NCI-H1436 treated with DMSO at 0.1 percent for 48 hours (cell line): ENCODE measurements at places on chromosomes 1 and 21.

DNA sequence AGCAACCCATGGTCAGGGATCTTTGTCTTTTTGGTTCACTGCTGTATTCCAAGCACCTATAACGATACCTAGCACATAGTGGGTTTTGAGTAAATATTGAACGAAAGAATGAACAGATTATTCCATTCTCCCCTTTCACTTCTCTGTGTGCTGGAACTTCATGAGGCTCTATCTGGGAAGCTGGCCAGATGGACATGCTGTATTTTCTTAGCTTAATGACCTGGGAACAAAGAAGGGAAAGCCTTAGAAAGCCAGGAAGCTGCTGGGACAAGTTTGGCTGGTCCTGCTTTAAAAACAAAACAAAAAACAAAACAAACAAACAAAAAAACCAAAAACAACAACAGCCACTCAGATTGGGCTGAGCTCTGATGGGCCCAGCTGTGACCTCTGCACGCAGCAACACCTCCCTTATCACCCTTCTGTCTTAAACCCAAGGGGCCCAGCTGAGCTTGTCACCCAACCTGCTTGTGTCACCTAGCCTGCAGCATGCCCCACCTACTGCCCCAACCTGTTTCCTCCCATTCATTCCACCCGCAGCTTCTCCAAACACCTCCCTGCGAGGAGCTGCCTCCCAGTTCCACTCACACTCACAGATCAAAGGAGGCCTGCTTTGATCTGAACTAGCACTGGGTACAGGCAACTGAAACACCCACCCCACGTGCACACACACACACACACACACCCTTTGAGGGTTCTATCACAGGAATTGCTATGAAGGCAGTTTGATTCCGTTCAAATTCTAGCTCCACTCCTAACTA is 37.1 kb downstream of the SLC30A1 start:
- no peak for DNase-seq

DNA sequence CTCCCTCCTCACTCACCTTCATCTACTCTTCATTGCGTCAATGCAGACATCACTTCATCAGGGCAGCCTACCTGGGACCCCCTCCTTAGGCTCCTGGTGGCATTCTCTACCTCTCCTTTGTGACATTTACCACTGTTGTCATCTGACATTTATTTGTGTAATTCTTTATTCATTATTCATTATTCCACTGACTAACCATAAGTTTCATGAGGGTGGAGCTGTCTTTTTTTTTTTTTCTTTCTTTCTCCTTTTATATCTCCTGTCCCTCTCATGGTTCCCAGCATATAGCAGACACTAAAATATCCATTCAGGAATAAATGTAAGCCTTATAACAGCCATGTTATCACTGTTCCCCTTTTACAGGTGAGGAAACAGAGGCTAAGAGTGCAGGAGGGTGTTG is 126.8 kb downstream of the KAZN start:
- no peak for DNase-seq

- no peak for DNase-seq
These were observed 261.4 kb downstream of the CTH start for GRCh38 chr1:70672442-70672888.

GRCh38 chr1:196438329-196438728 is 169.9 kb downstream of the KCNT2 start:
- no peak for DNase-seq

- no peak for DNase-seq
These were observed 29.2 kb upstream of the IL10 start for GRCh38 chr1:206801467-206801866.

DNA sequence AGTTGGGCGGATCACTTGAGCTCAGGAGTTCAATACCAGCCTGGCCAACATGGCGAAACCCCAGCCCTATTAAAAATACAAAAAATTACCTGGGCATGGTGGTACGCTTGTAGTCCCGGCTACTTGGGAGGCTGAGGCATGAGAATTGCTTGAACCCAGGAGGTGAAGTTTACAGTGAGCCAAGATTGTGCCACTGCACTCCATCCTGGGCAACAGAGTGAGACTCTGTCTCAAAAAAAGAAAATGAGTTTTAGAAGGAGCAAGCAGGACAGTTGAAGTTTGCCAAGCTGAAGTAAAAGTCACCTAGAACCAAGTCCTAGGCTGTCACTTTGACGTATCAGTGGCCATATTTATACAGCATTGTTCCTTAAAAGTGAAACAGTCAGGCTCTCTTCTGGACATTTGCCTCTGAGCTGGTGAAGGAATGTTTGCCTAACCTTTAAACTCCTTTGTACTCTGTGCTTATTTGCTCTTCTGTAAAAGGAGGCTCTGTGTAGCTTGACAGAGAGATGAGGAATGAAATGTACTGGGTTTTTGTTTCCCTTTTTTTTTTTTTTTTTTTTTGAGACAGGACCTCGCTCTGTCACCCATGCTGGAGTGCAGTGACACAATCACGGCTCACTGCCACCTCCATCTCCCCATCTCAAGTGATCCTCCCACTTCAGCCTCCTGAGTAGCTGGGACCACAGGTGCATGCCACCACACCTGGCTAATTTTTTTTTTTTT is 2.8 kb downstream of the RAB4A start:
- DNase-seq = no peak

GRCh38 chr1:151259351-151259750 is 4.8 kb downstream of the PSMD4 start:
- no peak for DNase-seq

DNA sequence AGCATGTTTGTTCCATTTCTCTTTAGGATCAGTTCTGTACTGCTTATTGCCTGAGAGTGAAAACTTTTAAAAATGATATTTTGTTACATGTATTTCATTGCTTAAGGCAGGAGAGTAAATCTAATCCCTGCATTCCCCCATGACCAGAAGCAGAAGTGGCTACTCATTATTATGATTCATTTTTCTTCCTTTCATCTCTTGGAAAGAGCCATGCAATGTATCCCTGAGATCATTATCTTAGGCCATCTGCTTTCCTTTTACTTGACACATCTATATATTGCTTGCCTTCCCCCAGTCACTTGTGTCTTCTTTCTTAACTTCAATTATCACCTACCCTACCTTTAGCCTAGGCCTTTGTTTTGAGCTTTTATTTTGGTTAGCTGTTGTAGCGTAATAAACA is 430.4 kb upstream of the CHRM3 start:
- no peak for DNase-seq

DNA sequence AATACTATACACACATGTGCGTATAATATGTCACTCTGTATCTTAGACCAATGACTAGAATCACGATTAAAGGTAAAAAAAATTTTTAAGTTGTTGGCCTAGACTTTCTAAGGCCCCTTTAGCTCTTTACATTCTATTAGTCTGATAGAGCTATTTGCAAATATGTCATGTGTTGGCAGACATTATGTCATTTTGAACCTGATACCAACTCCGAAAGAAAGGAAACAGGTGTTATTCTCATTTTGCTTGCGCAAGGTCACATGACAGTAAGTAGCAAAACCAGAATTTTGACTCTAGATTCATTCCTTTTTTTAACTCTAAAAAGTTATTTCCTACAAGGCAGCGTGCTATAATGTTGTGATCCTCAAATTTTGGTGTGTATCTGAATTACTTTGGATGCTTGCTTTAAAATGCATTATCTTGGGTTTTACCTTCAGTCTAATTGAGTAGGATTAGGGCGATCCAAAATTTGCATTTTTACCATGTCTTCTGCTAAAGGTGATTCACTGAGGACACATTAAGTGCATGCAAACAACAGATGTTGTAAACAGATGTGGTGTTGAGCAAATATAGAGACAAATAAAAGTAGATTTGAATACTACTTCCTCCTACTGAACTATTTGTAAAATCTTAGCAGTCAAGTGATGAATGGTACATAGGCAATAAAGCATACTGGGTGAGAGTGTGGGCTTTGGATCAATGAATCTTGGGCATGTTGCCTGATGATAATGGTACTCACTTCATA is 63.5 kb upstream of the KIAA1614 start:
- no peak for DNase-seq

DNA sequence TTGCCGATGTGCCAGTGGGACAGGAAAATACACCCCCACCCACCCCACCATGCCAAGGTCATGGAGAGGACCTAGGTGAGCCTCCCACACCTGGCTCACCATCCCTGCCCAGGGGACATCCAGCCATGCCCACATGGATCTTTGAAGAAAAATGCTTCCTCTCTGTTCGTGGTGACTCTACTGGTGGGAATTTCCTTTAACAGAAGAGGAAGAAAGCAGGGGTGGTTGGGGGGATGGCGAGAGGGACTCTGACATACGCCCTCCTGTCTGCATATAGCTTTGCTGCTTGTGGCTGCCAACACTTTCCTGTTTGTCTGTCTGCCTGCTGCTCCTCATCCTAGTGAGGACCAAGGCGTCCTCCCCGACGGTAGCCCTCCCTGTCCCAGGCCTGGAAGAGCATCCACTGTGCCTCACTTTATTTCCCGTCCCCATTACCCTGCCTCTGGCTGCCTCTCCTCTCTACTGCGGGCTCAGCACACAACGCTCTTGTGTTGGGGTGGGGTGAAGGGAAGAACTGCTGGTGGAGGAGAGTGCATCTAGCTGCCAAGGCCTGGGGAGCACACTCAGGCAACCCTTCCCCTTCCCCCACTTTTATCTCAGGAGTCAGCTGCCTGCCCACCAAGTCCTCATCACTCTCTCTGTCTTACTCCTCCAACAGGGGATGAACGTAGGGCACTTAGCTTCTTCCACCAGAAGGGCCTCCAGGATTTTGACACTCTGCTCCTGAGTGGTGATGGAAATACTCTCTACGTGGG is 2.5 kb downstream of the SEMA4A start:
- no peak for DNase-seq

GRCh38 chr1:226017070-226017469 is 17.9 kb upstream of the SDE2 start:
- no peak for DNase-seq

- no peak for DNase-seq
These were observed 1995.8 kb downstream of the NCAM2 start for GRCh38 chr21:22993822-22994574.

DNA sequence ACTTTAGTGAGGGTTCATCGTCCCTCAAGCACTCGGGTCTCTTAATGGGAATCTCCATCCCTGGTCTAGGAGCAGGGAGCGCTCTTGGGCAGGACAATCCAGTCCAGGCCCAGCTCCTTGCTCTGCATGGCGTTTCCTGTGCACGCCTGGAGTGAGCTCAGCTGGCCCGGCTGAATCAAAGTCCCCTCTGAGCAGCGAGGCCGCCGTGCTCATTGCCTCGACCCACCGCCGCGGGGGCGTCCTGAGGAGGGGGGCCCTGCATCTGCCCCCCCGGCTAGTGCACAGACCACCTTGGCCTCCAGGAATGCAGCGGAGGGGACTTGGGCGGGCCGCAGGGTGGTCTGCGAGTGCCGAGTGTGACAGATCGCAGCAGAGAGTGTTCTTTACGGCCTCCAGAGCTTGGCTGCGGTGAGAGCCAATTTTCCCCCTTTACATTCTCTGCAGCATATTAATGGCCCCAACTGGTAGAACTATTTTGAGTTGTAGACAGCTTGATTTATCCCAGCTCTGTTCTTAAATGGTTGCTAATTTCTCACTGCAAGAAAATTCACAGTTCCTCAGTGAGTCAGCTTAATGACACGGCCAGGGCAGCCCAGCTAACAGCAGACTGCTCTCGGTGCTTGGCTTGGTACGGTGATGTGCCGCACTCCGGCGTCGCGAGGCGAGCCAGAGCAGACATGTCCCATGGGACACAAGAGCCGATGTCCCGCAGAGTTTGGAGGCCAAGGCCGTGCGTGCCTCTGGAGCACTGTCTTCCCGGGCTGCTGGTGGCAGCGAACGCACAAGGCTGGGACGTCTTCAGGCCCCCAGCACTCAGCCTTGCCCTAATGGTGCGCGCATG is 39.8 kb downstream of the SNAP47 start:
- DNase-seq = no peak

DNA sequence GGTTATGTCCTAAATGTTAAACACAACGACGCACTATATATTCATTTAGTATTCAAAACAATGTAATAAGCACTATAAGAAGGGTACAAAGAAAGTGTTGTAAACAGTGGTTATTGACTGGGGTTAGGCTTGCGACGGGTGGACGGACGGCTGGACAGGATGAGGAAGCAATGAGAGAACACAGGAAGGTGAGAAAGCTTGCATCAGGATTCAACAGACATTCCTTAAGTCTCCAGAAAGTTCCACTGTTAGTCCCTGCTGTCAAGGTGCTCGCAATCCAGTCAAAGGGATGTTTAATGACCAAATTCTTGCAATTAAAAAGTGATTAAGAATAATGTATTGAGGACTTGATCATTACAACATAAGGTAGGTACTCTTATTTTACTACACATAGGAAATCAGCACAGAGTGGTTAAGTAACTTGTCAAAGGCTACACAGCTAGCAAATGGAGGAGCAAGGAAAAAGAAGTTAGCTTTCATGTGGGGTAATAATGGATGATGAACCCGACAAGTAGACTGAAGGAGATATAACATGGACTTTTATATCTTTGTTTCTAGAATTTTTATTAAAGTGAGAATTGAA is 994 bp upstream of the ACBD6 start:
- DNase-seq = no peak

DNA sequence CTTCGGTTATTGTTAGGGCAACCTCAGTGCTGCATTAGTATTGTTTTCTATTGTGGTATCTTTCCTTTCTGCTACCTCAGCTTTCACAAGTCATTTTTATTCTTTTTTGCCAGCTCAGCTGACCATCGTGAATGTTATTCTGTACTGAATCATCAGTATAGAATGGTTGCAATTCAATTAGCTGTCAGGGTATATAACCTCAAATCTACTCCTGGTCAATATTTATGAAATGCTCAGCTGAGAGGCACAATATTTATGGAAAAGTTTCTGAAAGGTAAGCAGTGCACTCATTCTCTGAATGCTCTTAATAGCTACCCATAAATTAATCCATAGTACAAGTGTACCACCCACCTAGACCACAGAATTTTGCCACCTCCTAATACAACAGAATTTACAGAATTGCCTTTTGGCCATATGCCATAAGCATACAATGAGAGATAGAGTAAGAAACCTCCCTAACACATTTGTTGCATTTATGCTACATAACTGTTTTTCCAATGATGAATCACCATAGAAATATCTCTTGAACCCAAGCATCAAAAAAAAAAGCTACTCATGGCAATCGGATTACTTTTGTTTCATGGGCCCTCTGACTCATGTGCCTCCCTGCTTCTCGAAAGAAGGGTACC is 732.6 kb upstream of the CHRM3 start:
- no peak for DNase-seq

DNA sequence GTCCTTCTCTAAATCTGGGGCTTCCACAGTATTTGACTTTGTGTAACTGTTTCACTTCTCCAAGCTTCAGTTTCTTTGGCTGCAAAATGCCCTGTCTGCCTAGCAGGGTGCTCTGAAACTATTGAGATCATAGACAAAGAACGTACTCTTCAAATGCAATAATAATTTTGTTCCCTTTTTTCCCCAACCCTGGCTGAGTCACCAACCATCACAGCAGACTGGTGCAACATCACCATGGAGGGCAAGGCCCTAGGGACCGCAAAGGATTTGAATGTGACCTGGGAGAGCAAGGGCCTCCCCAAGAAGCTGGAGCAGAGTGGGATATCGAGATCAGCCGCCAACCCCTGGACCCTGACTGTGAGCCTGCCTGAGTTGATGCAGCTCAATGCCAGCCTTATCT is 115.0 kb downstream of the FCRL5 start:
- DNase-seq = no peak

- no peak for DNase-seq
These were observed 36.7 kb upstream of the RAP1A start for GRCh38 chr1:111582644-111583618.

- no peak for DNase-seq
These were observed 39.3 kb downstream of the DNTTIP2 start for GRCh38 chr1:93839753-93840152.
